ENCODE measurements at places on chromosomes 3 and 15.

DNA sequence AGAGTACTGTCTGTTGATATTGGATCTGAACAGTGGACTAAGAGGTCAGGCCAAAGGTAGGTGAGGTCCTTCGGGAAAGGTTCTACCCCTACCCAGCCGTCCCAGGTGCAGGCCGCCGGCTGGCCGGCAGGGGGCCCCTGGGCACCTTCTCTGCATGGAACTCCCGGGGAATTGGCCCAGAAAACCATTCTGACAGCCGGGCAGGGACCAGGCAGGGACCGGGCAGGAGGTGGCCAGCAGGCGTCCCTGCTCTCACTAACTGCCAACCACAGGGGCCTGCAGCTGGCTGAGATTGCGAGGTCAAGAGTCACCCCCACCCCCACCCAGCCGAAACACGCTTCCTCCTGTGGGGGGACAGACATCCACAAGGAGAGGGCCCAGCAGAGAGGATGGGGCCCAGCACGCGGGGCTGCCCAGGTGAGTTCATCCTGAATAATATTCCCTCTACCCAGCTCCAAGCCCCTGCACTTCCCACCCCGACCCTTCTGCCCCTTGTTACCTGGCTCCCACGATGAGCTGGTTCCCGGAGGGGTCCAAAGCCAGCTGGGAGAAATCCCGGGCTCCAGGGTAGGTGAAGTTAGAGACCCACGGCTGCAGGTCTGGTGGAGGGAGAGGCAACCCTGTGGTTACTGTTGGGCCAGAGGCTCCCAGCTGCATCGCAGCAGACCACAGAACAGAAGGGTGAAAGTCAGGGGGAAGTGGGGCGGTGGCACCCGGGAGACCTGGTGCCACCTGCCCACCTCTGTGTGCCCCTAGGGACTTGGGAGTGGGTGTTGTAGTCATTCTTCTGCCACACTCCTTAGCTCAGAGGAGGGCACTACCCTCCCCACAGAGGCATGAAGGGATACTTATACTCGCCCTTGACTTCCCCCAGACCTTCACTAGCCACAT, 84.4 kb downstream of the SEMA5B start:
- DNase-seq = peak; percentile 27

DNA sequence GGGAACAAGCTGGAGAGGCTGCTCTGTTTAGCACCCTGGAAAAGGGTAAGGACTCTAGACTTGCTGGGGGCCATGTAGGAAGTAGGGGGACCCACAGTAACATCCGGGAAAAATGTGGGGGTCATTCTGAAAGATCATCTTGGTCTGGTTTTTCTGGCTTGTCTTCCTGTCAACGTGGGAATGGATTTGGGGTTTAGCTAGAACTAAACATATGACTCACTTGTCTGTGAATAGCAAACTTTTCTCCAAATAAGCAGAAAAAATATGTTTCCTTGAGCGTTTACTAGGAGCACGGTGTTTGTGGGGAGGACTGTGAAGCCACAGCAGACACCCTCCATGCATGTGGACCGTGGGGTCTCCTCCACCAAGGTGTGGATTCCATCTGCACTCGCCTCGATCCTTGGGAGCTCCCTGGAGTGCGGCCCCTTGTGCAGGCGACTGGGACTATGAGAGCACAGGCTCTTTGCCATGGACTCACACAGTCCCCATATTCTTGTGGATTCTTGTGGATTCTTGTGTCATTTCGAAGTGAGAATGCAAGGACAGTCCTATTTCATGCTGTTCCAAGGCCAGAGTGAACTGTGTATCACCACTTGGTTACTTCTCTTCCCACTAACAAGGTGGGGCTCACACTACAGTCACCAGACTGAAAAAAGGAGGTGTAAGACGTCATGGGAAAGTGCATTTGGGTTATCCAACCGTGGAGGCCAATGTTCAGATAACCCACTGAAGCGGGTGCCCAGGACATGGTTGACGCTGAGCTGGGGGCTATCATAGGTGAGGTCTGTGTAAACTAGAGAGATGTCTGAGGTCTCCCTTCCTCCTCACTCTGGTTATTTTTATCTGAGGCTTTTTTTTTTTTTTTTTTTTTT, 25.5 kb downstream of the PGPEP1L start:
- DNase-seq = no peak

DNA sequence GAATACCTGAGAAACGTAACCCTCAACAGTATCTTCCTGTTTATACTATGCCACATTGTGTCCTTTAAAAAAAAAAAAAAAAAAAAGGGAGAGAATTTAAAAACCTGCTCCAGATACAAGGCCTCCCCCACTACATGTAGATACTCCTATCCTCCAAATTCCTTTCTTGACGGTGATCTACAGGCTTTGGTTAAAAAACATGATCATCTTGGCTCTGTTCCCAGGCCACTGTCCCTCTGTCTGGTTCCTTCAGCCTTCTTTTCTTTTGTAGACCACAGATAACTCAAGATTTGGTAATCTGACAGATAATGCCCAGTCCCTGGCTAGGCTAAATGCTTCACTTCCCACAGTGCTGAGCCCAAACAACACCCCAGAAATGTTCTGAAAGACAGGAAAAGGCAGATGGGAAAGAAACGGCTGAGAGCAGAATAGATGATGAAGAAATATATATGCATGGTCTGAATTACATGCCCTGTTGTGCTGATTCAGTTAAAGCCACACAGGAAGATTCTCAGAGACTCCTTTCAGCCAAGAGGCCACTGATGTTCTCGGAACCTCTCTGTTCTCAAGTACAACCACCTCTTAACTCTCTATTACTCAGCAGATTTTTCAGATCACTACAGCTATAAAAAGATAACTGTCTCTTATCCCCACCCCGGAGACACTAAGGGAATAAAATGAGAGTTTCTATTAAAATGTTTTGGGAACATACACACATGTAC, 48.3 kb downstream of the NPTN start:
- no peak for DNase-seq

DNA sequence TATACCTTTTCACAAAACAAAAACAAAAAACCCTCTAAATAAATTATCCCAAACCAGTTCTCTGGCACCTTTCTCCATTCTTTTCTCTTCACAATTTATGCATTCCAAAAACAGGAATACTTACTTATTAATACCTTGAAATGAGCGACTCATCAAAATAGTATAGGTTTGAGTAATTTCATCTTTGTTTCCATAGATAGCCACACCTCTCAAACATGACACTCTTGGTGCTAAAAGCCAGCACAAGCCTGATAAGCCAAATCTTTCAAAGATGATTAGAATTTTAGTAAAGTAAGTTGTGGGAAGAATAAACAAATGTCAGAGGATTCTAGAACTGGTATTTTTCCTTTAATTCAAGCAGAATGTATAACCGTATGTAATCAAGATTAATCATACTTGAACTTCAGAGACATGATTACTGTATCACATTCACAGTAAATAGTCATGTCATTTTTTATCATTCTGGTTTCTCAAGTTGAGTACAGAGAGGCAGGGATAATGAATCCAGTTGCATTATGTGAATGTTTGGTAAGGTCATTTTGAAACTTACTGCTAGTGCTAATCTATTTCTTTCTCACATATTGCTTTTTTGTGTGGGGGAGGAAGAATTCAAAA, 12.1 kb upstream of the WDR5B start:
- DNase-seq = no peak

GRCh38 chr3:178964551-178964950, 107.1 kb downstream of the ZMAT3 start:
- DNase-seq = no peak

DNA sequence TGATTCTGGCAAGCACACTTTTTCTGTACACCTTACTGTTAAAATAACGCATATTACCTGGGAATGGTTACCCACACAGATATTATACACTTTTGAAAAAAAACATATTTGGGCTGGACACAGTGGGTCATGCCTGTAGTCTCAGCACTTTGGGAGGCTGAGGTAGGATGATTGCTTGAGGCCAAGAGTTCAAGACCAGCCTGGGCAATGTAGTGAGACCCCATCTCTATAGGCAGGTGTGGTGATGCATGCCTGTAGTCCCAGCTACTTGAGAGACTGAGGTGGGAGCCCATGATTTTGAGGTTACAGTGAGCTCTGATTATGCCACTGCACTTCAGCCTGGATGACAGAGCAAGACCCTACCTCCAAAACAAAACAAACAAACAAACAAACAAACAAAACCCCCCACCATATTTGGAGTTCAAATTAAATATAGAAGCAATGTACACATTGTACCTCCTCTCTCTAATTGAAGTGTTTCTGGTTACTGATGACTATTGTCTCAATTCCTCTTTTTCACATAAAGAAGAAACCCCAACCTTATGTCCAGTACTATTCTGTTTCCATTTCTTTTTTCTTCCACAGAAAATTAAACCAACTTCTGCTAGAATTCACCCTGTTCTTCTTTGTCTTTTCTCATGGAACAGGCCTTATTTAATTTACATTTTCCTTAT, 152.6 kb upstream of the UMPS start:
- DNase-seq = no peak

- DNase-seq = no peak
These were observed 24.4 kb upstream of the FAM81A start for GRCh38 chr15:59413577-59413976.

DNA sequence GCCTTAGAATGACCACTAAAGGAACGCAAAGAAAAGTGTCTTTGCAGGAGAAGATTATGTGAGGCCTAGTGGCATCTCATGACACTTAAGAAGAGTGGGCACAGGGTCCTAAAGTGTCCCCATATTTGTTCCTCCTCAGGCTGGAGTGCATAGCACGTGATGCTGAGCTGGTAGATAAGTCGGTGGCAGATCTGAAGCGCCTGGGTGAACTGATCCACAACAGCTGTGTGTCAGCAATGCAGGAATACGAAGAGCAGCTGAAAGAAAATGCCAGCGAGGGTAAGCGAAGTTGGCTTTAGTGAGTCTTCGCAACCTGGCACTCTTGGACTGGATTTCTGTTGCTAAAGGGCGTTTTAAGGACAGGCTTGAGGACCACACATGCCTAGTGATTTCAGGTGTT, 92.6 kb downstream of the CHD2 start:
- DNase-seq = no peak

- DNase-seq = no peak
These were observed 15.3 kb downstream of the RAB43 start for GRCh38 chr3:129106320-129106719.

DNA sequence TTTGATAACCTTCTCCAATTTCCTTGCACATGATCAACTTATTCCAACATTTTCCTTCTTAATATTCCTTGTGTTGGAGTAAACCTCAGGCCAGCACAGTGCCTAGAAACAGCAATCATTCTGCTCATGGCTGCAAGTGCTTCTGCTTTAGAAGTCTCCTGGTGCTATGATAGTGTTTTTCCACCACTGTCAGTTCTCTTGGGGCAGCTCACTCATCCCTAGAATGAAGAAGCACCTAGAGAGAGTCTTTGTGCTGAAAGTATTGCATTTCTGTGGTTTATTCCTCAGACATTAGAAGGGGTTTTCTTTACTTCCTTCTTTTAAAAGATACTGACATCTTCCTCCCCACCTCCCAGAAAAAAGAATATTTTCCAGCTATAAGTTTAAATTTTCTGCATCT, 183.5 kb downstream of the RYR3 start:
- no peak for DNase-seq

GRCh38 chr3:57927916-57928315, 80.3 kb upstream of the FLNB start:
- no peak for DNase-seq

DNA sequence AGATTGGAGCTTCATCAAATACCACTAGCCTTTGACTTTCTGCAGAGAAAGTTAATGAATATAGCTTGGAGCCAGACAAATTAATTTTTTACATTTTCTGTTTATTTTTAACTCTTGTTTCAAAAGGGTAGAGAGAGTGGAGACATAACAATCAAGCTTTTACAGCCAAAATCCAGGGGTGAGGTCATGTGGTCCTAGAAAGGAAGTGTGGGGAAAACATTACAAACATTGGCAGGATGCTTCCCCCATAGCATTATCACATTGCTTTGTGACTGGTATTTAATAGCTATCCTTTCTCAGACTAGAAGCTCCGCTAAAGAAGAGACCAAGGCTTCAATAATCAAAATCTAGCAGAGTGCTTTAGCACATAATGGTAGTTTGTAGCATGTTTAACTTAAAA, 46.4 kb upstream of the PHLDB2 start:
- no peak for DNase-seq

- DNase-seq = no peak
These were observed 160.6 kb upstream of the POU1F1 start for GRCh38 chr3:87436781-87437543.

GRCh38 chr3:38662544-38662943, 13.1 kb upstream of the SCN5A start:
- no peak for DNase-seq

- no peak for DNase-seq
These were observed 55.8 kb downstream of the DNAJB8 start for GRCh38 chr3:128410669-128411573.

- no peak for DNase-seq
These were observed 21.5 kb upstream of the CHD2 start for GRCh38 chr15:92878593-92879053.

- no peak for DNase-seq
These were observed 61.0 kb downstream of the LINGO1 start for GRCh38 chr15:77571741-77572140.

GRCh38 chr15:99619712-99620111, 53.9 kb downstream of the MEF2A start:
- no peak for DNase-seq

DNA sequence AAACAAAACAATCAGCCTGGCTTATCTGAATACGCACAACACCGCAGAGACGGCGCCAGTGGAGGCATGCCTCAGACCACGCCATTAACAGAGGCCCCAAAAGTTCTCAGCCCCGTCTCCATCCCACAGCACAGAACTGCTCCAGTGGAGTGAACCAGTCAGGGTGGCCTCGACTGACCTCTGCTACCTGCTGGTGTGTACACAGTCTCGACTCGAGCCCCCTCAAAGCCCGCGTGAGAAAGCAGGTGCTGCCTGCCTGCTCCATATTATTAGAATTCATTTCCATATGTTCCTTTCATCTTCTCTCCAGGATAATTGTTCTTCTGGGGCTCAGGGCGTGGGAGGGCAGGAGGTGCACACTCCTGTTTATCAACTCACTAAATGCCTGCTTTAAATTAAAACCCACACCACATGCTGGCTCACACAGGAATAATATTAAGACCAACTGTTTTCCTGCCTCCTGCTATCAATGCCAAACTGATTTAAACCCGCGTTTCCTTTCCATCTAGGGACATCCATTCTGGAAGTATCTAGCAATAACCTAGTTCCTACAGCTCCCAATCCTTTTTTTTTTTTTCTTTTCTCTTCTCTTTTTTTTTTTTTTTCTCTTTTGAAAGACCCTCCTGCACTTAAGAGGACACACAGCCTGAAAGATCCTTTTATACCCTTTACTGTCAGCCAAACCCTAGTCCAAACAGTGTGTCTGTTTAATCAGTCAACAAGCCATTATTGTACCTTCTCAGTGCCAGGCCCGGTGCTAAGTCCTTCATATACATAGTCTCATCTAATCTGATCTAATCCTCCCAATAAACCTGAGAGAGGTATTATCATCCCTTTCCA, 101.2 kb downstream of the TLE3 start:
- no peak for DNase-seq

GRCh38 chr15:92473756-92474155, 80.1 kb downstream of the ST8SIA2 start:
- DNase-seq = no peak

- DNase-seq = no peak
These were observed 27.6 kb upstream of the CXCR6 start for GRCh38 chr3:45915518-45916231.
